ENCODE measurements at places on chromosomes 12 and 14. TPM values are rescaled to one million over a fixed set of nuclear protein-coding genes. Genes with fewer than 3 reads are reported as not detected.

- no peak for DNase-seq
Observed at GRCh38 chr12:12715128-12715458, 2.1 kb upstream of the CDKN1B start.

GRCh38 chr12:20696181-20696905 is 1.2 kb downstream of the SLCO1C1 start:
- DNase-seq = no peak

GRCh38 chr12:124020514-124020949 is 47.5 kb downstream of the ZNF664 start:
- no peak for DNase-seq

GRCh38 chr12:115147916-115148315 is 463.9 kb upstream of the TBX3 start:
- DNase-seq = no peak

DNA sequence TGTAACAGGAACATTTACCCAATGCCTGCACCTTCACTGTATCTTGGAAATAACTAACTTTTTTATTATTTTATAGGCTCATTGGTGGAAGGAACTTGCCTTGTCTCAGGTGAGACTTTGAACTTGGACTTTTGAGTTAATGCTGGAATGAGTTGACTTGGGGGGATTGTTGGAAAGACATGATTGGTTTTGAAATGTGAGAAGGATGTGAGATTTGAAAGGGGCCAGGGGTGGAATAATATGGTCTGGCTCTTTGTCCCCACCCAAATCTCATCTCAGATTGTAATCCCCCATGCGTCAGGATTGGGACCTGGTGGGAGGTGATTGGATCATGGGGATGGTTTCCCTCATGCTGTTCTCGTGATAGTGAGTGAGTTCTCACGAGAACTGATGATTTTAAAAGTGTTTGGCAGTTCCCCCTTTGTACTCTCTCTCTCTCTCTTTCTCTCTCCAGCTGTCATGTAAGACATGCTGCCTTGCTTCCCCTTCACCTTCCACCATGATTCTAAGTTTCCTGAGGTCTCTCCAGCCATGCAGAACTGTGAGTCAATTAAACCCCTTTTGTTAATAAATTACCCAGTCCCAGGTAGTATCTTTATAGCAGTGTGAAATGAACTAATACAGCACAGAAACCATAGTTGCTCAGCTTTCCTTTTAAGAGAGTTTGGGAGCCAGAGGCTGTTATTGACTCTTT is 244.1 kb downstream of the BTG1 start:
- no peak for DNase-seq

DNA sequence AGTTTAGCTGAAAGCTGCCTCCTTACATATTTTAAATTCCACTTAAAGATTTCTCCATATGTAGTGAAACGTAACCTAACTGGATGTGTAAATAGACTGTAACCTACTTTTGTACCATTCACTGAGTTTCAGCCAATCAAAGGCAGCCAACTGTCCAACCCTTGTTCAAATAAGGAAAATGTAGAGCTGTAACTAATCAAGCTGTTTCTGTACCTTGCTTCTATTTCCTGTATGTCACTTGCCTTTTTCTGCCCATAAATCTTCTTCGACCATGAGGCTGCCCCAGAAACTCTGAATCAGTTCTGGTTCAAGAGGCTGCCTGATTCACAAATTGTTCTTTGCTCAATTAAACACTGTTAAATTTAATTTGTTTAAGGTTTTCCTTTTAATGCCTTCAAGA is 6.3 kb downstream of the SLC7A8 start:
- no peak for DNase-seq

DNA sequence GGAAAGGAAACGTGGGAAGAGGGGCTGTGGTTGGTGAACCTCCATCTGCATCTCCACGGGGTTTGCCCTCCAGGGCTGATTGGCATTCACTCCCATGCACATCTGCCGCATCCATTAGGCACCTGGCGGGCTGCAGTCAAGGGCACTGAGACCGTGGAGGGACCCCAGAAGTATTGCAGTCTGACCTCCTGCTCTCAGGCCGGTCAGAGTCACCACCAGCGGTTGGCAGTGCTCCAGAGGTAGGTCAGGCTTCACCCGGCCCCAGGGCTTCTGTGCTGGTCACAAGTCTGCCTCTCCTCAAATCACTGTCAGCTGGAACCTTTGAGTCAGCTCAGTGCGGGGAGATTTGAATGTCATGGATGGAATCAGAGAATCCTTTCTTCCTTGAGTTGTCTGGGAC is 132.3 kb downstream of the PAPOLA start:
- DNase-seq = no peak

DNA sequence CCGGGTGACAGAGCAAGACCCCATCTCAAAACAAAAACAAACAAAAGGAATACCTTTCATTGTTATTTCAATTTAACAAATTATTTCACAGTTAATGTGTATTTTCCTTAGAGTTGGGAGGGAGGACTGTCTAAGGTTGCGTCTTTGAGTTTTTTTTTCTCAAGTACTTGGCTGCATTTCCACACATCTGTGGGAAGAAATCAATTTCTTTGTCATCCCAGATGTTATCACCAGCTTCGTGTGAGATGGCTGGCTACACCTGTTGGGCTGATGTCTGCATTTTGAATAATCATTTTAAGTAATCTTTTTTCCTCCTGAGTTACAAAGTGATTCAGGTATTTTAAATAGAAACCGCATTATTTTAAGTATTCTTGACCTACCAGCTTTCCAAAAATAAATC is 59.4 kb downstream of the EML1 start:
- no peak for DNase-seq

DNA sequence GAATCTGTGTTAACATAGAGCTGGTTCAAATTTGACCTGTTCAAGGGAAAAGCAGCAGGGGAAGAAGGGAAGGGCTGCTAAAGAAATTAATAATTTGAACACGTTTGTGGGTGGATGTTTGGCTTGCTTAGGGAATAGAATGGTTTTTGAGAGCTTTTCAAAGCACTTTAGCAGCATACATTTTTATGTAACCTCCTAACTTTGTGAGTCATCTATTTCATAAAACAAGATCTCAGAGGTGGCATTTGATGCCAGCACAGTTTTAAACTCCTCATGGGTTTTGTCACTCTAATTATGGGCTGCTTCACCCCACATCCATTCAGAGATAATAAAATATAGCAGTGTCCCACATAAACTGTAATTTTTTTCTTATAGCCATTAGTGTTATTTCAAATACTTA is 143.8 kb downstream of the ACSS3 start:
- no peak for DNase-seq

- DNase-seq = no peak
Observed at GRCh38 chr12:76976777-76977382, 88.5 kb downstream of the E2F7 start.

- DNase-seq = no peak
Observed at GRCh38 chr12:26606911-26607310, 226.1 kb downstream of the ITPR2 start.

GRCh38 chr14:31745741-31746140 is 184.5 kb downstream of the NUBPL start:
- no peak for DNase-seq

DNA sequence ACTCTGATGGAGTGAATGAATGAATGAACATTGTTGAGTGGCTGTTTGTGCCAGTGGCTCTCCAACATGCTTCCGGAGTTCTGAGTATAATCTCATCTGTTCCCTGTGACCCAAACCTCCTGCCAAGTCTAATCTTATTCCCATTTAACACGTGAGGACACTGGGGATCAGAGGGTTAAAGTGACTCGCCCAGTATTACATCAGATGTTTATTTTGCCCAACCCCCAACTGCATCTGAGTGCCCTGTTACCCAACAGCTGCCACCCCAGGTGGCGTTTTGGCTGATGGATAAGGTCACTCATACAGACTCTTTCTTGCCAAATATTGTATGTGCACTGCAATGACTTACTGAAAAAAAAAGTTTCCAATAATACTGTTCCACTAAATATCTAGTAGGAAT is 210.9 kb downstream of the EXOC5 start:
- DNase-seq = no peak

- no peak for DNase-seq
Observed at GRCh38 chr12:11953523-11953922, 117.2 kb upstream of the BCL2L14 start.

DNA sequence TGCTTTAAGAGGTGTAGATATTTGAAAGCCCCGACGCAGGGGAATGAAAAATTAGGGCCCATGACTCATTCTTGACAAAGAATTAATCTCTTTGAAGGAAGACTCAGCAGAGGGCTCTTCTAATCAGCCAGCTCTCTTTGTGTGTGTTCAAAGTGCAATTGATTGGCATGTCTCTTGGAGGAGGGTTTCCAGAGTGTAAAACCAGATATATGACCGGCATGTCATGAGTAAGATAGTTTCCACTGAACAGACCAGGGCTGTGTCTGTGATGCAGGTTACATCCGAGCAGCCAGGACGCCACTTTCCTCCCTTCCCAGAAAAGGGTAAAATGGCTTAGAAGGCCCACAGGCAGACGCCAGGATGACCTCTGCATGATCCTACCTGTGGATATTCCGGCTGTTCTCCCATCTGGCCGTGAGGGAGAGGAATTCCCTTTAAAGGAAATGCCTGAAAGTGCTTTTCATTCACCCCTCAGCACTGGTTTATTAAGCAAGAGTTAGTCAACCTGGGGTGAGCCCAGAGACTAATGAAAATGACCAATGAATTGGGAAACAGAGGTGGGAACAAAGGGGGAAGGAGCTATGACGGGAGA is 7.2 kb upstream of the KRT75 start:
- no peak for DNase-seq

DNA sequence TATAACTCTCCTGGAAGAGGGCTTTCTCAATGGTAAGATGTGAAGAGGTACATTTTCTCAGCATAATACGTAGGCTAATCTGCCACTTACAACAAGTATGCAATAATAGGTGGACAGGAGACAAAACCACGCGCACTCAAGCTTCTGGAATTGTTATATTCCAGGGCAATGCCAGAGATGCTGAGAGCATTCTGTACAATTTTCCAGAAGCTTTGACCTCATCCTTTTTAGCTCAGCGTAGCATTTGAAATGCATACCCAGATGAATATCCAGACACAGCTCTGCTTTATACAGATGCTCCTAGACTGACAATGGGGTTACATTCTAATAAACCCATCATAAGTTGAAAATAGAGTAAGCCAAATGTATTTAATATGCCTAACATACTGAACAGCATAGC is 1492.4 kb upstream of the FLRT2 start:
- no peak for DNase-seq

GRCh38 chr14:92161521-92161920 is 39.8 kb downstream of the CPSF2 start:
- DNase-seq = no peak

GRCh38 chr12:78441737-78442453 is 422.7 kb upstream of the SYT1 start:
- no peak for DNase-seq

DNA sequence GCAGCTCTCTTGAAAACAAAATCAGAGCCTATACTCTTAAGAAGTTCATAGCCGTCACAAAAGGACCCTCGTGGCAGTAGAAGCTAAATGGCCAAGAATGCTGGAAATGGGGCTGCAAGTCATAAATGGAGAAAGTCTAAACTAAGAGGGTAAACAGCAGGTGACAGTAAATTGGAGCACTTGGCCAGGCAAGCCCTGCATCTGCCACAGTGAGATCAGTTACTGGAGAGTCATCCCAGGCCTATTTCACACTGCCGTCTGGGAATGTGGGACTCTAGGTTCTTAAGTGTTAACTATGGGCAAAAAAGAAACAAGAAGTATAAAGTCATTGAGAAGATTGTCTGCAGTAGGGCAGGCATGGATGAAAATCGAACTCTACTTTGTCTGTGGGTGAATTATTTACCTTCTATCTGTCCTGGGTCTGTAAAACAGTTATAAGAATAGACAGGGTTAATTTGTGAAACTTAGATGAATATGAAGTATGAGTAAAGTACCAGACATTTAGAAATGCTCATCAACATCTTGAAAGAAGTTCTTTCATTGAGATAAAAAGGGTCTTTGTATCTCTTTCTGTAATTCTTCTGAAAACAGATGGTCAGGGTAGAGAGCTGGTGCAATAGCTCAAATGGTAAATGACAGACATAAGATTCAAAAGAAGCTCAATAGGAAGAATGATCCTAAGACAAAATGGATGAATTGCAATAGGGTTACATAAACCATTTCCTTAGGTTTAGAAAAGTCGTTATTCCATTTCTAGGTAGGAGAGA is 792.5 kb downstream of the DIO2 start:
- DNase-seq = no peak

- DNase-seq = no peak
Observed at GRCh38 chr12:112777387-112778310, 13.9 kb upstream of the RPH3A start.

GRCh38 chr12:78210894-78211302 is 380.2 kb downstream of the NAV3 start:
- no peak for DNase-seq

DNA sequence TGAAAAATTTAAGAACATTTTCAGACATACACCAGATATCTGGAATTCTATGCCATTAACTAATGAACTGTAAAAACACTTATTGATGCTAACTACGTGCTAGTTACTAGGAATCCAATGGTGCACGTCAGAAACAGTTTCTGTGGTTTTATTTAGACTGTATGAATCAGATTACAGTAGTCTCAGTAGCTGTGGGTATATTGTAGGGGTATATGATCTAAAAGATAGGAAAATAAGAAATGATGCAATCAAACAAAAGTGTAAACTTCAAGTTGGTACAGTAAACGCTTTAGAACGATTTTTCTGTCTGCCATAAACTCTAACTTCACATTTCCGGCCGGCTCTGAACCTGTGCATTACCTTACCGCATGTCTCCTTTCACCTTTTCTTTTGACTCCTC is 2.3 kb downstream of the ABCC9 start:
- no peak for DNase-seq

Gene MEG3
- total RNA-seq = not detected

Gene OTX2
- total RNA-seq = not detected

Gene TTC5
- 25.0 TPM for total RNA-seq

Gene NGB
- not detected for total RNA-seq

Gene WIF1
- not detected for total RNA-seq

Gene MANSC1
- 1.5 TPM for total RNA-seq

Gene CBLN3
- 61.1 TPM for total RNA-seq

Gene ZNF10
- total RNA-seq = 8.4 TPM

Data from activated B cell treated with CpG ODN at 0.5 μM for 24 hours (primary cell).